ENCODE measurements at places on chromosomes 11 and 22. TPM values are rescaled to one million over a fixed set of nuclear protein-coding genes. Genes with fewer than 3 reads are reported as not detected.

- DNase-seq, result no peak
These were observed 9.5 kb upstream of the RASSF10 start for GRCh38 chr11:12999597-12999996.

The GSTT2B gene
- 1.9 TPM for total RNA-seq

DNA sequence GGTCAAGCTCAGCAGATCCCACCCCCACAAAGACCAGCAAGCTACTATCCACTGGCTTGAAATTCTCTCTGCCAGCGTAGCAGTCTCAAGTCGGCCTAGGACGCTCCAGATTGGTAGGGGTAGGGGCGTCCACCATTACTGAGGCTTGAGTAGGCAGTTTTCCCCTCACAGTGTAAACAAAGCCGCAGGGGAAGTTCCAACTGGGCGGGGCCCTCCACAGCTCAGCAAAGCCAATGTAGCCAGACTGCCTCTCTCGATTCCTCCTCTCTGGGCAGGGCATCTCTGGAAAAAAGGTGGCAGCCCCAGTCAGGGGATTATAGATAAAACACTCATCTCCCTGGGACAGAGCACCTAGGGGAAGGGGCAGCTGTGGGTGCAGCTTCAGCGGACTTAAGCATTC is 1064.9 kb upstream of the TENM4 start:
- no peak for DNase-seq

The GAS2L1 gene
- total RNA-seq, result 18.4 TPM

- no peak for DNase-seq
These were observed 39.9 kb downstream of the PTPRJ start for GRCh38 chr11:48020092-48020755.

The C22orf31 gene
- not detected for total RNA-seq

GRCh38 chr22:25564979-25565677 is 653 bp downstream of the GRK3 start:
- no peak for DNase-seq

Measured in fibroblast of villous mesenchyme (primary cell).